ENCODE measurements at places on chromosomes 5 and 9.

DNA sequence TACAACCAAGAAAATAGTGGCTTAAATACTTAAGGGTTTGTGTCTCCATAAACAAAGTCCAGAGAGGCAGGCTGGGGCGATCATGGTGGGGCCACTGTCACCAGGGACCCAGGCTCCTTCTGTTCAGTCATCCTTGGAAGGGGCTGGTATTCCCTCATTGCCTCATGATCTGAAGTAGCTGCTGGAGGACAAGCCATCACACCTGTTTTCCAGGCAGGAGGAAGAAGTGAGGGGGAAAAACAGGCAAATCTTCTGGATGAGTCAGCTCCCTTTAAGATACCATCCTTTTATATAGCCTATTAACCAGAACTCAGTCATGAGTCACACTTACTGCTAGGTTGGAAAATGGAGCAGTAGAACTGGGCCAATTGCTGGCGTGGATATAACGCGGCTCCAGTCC is 92.3 kb downstream of the DAP start:
- DNase-seq, result no peak

GRCh38 chr9:96289392-96289791 is 12.6 kb downstream of the HSD17B3 start:
- no peak for DNase-seq

- no peak for DNase-seq
Measured at GRCh38 chr9:130805510-130806326, 29.3 kb upstream of the ABL1 start.

GRCh38 chr5:54612711-54613110 is 95.2 kb downstream of the SNX18 start:
- no peak for DNase-seq

DNA sequence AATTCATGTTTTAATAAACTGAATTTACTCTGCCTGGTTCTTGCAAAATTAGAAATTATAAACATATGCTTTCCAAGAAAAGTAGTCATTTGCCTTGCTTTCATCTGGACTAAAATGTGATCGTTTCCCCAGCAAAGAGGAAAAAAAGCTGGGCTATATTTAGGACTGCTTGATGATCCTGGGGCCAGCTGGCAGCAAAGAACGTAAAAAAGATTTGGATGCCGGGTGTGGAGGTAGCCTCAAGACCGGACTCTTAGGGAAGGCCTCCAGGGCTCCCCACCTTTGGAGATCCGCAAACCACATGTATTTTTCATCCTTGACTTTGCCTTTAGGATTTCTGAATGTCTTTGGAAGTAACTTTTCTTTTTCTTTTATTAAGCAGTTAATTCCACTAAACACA is 156.1 kb upstream of the SEMA6A start:
- no peak for DNase-seq

GRCh38 chr5:135064235-135064570 is 30.2 kb upstream of the PITX1 start:
- no peak for DNase-seq

DNA sequence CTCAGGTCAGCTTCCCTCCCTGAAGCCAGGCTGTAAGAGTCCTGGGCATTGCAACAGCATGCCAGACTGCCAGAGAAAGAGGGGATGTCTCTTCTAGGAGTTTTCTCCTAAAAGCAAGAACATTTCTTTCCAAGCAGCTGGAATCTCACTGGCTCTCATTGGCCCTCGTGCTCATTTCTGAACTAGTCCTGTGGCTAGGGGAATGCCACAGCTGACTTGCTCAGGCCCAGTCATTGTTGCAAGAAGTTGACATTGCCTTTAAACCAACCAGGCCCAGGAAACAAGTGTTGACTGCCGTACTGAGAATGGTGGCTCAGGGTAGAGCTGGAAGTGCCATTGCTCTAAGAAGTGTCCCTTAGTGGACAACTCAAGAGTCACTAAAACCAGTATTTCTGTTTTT is 15.0 kb upstream of the CEP120 start:
- no peak for DNase-seq

DNA sequence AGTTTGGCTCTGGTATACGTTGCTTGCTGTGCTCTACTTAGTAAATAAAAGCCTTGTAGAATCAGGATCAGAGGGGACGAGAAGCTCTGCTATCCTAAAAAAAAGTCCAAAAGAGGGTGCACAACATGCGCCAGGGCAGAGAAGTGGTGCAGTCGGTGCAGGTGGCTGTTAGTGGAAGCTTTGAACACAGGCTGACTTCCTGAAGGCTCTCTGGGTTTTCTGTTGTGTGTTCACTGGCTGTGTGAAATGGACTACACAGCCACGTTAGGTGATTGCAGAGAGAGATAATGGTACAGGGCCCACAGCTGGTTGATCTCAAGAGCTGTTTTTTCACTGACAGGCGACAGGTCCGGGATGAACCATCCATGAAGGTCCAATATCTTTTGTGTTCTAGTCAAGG is 167.4 kb downstream of the TMEM167A start:
- DNase-seq, result no peak

GRCh38 chr5:172830876-172831662 is 3.0 kb upstream of the ERGIC1 start:
- DNase-seq, result no peak

- DNase-seq, result peak; percentile 37
Measured at GRCh38 chr9:69877852-69878514, 57.4 kb downstream of the CFAP95 start.

DNA sequence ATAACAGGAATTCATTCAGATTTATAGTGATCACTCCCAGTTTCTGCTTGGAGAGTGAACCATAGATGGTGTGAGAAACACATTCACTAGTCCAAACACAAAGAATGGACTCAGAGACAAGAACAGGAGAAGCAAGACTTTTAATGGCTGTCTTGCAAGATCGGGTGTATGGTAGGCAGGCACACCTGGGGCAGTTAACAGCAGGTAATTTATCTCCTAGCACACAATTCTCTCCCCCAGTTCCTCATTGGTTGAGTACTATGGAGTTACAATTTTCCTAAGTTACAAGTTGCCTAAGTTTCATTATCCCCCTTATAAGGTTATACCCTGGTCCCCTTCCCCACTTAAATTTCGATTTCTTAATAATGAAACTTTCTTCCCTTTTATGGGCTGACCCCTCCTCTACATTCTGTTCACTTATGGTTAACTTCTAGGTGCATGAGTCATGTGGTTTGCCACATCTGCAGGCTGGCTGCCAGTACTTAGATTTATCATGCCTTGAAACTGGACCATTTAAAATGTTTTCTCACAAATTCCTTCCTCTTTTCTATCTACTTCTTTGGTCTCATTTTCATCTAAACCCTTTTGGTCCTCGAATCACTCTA is 623.3 kb downstream of the HINT1 start:
- no peak for DNase-seq

GRCh38 chr5:139263536-139263935 is 30.0 kb upstream of the MATR3 start:
- no peak for DNase-seq

DNA sequence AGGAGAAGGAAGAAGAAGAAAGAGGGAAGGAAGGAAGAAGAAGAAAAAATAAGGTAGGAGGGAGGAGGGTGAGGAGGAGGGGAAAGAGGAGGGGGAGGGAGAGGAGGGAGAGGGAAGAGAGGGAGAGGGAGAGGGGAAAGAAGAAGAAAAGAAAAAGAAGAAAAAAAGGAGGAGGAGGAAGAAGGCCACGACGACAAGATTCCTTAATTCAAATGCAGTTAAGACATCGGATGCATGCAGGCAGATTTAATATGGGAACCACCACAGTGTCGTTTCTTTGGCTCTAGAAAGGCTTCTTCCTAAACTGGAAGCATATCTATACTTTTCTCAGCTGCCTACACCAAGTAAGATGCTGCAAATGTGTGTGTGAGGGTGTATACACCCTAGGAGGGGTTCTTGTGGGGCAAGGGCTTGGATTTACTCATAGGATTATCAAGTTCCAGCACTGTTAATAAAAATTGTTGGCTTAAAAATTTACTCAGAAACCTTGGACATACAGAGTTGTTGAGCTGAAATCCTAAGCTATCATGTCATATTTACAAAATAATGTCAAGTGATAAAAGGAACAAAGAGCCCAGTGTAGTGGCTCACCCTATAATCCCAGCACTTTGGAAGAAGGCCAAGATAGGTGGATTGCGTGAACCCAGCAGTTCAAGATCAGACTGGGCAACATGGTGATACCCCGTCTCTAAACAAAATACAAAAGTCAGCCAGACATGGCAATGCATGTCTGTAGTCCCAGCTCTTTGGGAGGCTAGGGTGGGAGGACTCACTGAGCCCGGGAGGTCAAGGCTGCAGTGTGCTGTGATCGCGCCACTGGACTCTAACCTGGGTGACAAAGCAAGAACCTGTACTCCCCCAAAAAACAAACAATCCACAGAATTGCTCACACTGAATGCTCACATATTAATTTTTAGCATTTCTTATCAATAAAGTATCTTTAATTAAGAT is 108.5 kb downstream of the UBAP2 start:
- no peak for DNase-seq

DNA sequence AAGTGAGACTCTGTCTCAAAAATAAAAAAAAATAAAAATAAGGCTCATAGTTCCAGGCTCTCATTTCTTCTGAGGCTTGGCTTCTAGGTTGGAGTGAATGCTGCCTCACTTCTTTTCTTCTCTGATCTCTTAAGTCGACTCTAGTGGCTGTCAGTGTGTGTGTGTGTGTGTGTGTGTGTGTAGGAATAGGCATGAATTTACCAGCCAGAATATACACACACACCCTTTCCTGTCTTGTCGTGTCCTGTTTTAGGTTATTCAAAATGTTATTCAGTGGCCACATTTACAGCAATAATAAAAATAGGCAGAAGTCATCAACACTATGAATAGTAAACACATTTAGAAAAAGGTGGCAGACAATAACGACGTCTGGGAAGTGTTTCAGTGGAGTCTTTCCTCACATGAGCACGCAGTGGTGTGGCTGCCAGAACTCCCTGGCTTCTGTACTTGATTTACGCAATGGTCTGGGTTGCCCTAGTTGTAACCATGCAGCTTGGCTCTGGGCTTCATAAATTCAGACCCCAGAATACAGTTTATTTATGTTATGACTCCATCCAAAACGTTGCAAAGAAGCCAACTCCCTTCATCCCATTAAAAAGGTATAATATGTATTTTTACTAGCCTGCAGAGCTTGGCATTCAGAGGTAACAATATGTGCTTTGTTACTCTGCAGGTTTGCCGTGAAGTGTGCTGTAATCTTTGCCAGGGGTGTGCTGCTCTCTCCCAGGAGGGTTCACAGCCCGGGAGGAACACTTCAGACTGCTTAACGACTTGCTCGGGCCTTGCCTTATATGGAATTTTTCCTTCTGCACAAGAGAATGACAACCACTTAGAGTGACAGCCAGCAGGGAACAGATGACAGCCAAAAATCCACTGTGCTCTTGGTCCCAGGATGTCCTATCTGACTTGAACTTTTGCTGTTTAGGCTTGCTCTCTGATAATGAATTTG is 34.4 kb upstream of the PALM2AKAP2 start:
- DNase-seq, result no peak

- DNase-seq, result no peak
Measured at GRCh38 chr9:7523426-7524043, 276.0 kb downstream of the DMAC1 start.

DNA sequence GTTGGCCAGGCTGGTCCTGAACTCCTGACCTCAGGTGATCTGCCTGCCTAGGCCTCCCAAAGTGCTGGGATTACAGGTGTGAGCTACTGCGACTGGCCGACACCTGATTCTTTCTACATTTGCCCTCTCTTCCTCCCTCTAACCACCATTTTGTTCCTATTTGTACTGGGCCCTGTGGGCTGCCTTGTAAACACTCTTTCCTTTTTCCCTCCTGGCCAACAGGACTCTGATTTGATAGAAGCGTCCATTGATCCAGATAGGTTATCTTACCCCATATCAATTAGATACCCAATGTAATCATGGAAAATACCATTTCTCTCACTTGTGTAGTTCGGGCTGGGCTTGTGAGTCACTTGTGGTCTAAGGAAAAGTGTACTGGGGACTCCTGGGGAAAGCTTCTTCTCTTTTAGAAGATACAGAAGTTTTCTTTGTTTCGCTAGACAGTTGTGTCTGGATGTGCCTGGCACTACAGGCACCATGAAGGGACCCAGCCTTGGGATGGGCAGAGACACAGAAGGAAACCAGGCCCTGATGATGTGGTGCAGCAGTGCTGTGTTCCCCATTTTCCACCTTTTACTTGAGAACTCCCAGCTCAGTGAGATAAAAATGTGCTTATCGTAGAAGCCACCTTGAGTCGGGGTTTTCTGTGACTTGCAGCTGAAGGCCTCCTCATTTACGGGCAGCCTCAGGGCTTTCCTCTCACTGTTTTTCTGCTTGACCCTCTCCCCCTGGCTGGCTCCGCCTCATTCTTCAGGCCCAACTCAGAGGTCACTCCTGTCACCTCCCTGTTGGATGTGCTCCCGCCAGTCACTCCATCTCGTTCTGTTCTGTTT is 32.8 kb upstream of the CPEB4 start:
- no peak for DNase-seq

DNA sequence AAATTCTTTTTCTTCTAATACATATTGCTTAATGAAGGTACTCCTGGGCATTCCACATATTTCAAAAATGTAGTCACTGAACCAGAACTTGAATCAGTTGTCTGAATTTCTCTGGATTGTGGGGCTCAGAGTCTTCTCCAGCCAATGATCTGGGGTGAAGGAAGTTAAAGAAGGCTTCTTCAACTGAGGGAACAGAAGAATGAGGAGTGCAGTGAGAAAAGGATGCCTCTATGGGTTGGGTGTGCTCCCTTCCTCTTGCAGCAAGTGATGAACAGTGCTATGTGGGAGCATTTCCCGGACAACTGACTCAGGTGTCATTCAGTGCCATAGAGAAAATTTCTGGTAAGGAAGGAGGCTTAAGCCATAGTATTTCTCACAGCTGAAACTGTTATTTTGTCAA is 7.9 kb downstream of the LNPEP start:
- no peak for DNase-seq

- no peak for DNase-seq
Measured at GRCh38 chr5:138148811-138149210, 9.6 kb upstream of the NME5 start.

Measured in renal pelvis (tissue), 12 donors.